Activated CD4-positive, alpha-beta T cell treated with anti-CD3 and anti-CD28 coated beads, Interleukin-2, amount 50 U/mL, for 16 hours (primary cell): ENCODE measurements at places on chromosomes 5 and 9.
A peak's percentile ranks its signal among the peaks of the same experiment; 100 is the strongest.

GRCh38 chr5:154713615-154714125, 41.5 kb upstream of the LARP1 start:
- DNase-seq = no peak

- no peak for DNase-seq
Observed at GRCh38 chr9:134442085-134442474, 115.8 kb downstream of the RXRA start.

- no peak for DNase-seq
Observed at GRCh38 chr9:102922526-102922925, 72.6 kb upstream of the CYLC2 start.

- no peak for DNase-seq
Observed at GRCh38 chr9:110110154-110110553, 97.8 kb downstream of the C9orf152 start.

DNA sequence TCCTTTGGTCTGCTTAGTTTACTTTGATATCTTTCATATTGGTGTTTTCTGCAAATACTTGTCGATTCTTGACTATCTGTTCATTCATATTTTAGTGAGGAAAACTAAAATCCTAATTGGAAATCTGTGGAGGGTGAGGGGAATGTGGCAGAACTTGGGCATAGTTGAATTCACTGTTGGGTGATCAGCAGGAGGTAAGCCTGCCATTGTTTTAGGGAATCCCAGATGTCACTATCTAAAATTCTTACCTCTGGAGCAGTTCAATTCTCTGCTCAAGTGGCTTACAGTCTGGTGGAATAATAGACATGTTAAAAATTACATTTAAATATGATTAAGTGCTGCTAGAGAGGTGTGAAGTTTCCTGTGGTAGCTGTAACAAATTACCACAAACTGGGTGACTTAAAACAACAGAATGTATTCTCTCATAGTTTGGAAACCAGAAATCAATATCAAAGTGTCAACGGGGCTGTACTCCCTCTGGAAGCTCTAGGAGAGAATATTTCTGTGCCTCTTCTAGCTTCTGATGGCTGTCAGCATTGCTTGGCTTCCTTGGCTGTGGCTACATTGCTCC, 90.3 kb upstream of the GCNT4 start:
- DNase-seq = no peak

GRCh38 chr5:54315736-54316528, 5.6 kb upstream of the ARL15 start:
- DNase-seq = no peak

GRCh38 chr5:142446131-142446959, 121.5 kb upstream of the SPRY4 start:
- no peak for DNase-seq

DNA sequence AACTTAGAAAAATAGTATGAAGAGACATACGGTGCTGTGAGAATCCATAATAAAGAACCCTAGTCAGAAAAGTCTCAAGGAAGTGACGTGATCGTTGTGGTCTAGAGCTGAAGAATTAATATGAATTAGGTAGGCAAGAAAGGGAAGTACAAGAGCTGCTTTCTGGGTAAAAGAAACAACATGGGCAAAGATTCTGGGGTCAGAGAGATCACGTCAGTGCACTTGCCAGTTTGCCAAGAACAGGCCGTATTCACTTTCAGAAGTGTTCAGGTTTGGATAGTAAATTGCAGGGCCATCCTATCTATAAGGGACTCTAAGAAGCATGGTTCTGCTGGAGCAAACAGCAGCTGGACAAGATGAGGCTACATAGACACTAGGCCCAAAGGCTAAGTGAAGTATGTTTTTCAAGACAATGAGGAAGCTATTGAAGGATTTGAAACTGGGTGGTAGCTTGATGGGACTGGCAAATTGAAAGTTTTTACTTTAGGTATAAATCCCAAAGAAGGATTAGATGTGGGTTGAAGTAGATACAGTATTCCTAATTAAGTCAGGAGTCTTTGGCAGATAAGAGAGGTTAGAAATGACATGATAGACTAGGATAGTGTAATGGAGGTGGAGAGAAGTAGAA, 4.8 kb upstream of the CHD1 start:
- DNase-seq = peak; percentile 46

DNA sequence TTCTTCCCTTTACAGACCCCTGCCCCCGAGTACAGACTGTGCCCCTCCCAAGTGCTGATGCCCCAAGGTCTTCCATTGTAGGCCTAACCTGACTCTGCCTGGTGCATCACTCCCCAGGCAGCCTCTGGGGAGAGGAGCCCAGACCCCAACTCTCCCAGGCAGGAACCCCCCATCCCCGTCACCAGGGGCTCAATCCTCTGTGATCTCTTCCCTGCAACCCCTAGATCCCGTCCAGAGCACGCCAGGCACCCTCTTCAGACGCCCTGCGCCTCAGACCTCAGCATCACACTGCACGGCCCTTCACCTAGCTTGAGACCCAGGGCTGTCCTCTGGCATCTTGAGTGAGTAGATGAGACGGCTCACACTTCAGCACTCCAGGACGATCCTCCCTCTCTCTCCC, 6.4 kb upstream of the EGR1 start:
- no peak for DNase-seq

DNA sequence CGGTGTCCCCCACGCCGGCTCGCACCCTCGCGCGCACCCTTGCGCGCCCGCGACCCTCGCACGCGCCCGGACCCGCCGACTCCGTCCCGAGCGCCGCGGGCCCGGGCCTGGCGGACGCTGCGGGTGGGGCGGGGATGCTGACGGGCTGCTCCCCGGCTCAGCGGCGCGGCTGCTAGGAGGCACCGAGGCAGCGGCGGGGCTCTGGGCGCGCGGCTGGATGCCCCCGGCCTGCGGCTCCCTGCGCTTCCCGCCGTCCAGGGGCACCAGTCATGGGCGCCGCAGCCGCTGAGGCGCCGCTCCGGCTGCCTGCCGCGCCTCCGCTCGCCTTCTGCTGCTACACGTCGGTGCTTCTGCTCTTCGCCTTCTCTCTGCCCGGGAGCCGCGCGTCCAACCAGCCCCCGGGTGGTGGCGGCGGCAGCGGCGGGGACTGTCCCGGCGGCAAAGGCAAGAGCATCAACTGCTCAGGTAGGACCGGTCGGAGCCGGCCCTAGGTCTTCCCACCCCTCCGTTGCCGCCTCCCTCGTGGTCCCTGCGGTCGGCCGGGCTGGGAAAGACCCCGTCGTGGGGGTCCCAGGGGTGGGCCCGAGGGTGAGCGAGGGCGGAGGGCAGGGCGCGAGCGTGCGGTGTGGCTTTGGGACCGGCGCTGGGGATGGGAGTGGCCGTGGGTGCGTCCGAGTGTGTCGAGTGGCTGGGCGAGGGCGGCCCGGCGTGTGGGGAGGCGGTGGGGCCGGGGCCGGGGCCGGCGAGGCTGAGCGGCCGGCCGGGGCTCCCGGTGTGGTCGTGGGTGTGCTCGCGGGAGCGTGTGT, 530 bp downstream of the TMEFF1 start:
- peak; percentile 19 for DNase-seq

GRCh38 chr5:135986891-135987401, 32.2 kb upstream of the LECT2 start:
- DNase-seq = no peak

DNA sequence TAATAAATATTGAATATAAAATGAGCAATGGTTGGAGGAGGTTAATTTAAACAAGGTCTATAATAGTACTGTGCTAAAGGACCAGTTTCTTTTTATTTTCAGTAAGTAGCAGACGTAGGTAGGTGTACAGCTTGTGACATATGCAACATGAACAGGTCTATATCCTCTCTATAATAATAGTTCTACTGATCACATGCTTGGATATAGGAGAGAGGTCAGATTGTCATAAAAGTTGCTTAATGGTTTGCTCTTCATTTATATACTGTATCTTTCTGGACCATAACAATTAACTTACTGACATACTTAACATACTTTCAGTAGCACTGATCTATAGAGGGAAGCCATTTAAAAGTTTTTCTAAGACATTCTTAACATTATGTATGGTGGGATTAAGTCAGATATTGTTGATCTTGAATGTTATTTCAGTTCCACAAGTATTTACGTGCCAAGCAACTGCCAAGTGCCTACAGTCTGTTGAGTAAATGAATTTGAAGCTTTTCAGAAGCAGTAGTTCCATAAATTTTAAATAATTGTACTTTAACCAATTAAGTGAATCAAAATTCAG, 68.0 kb downstream of the DENND4C start:
- DNase-seq = no peak

GRCh38 chr5:181120306-181120705, 10.7 kb downstream of the OR2V1 start:
- DNase-seq = no peak

DNA sequence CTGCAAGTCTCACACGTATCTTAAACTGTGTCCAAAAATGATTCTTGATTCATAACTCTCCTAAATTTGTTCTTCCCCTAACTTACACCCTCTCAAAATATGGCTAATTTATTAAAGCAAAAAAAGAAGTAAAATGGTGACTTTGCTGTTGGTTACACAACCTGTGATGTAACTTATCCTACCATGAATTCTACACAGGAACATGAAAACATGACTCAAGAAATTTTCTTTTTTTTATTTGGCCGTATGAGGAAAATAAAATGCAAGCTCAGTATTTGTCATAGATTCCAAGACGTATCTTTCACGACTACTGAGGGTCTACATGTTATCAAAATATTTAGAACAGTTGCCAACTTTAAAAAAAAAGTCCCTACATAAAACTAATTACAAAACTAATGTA, 9.2 kb downstream of the LIFR start:
- DNase-seq = no peak

- DNase-seq = no peak
Observed at GRCh38 chr9:105241356-105242043, 3.0 kb upstream of the SLC44A1 start.

GRCh38 chr5:66129144-66129543, 15.0 kb upstream of the SREK1 start:
- DNase-seq = no peak

DNA sequence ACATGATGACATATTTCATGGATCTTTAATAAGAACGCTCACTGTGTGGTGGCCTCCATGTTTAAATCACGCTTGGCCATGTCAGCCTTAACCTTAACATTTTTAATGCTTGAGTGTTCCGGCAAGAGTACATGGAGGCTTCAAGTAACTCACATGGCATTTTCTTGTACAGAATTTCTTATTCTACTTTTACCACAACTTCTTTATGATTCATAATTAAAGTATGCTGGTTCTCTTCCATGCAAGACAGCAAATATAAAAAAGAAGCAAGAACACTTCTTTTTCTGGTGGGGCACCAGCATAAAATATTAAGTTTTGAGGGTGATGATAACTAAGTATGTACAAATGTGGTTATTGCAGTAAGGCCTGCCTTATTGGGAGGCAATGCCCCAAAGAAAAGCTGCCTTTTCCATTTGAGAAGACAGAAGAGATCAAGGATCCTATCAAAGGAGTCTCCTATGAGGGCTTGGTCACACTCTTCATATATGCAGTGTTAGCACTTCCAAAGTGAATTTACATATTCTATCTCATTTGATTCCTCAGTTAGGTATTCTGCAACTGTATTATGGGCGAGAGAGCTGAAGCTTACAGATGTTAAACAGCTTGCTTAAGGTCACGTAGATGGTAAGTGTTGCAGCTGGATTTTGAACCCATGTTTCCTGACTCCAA, 382.7 kb upstream of the MEF2C start:
- DNase-seq = no peak

DNA sequence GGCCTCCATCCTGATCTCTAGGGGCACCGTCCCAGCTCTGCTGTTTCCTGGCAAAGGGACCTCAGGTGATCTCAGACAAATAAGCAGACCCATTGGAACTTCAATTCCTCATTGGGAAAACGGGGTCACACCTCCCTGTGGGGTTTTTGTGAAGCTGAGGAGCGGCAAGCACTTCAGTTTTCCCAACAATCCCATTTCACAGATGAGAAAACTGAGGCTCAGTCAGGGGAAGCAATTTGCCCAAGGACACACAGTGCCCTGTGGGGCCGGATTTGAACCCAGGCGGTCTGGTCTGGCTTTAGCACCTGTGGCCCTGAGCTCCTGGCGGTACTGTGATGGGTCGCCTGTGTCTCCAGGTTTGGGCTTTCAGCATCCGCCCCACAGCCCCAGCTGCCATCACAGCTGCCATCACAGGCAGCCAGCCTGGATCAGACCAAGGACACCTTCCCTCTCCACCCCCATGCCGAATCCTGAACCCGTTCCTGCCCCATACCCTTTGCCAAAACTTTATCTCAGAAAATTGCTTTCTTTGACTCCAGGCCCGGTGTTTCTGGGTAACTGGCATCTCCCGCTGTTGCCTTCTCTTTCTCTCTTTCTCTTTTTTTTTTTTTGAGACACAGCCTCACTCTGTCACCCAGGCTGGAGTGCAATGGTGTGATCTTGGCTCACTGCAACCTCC, 26.4 kb downstream of the NCS1 start:
- DNase-seq = no peak

GRCh38 chr9:14215614-14216013, 98.3 kb downstream of the NFIB start:
- DNase-seq = no peak

GRCh38 chr5:73892218-73892617, 266.2 kb downstream of the ARHGEF28 start:
- DNase-seq = no peak

GRCh38 chr9:37350486-37351190, 71.9 kb upstream of the GRHPR start:
- no peak for DNase-seq

GRCh38 chr9:137412431-137412830, 10.5 kb downstream of the EXD3 start:
- no peak for DNase-seq
